Chondrocyte (in vitro differentiated cells): ENCODE measurements at places on chromosomes 2 and 18. TPM values are rescaled to one million over a fixed set of nuclear protein-coding genes. Genes with fewer than 3 reads are reported as not detected.
A peak's percentile ranks its signal among the peaks of the same experiment; 100 is the strongest.

TBC1D8 gene
- total RNA-seq, result 6.2 to 8.2 TPM (median 7.3 TPM) in 3 replicates

IRS1 gene
- 5.8 to 12.4 TPM (median 12.0 TPM) in 3 replicates for total RNA-seq

SRD5A2 gene
- total RNA-seq, result not detected in 3 replicates

OSR1 gene
- 14.1 to 34.5 TPM (median 32.3 TPM) in 3 replicates for total RNA-seq

MOGAT1 gene
- not detected in 3 replicates for total RNA-seq

LRP1B gene
- 0.03 to 0.65 TPM (median 0.25 TPM) in 3 replicates for total RNA-seq

EFHD1 gene
- 109 to 178 TPM (median 175 TPM) in 3 replicates for total RNA-seq

NEU4 gene
- total RNA-seq, result 0.42 to 1.3 TPM (median 0.85 TPM) in 3 replicates

UCN gene
- 1.2 to 2.7 TPM (median 1.5 TPM) in 3 replicates for total RNA-seq

AAMP gene
- total RNA-seq, result 39.6 to 42.6 TPM (median 42.4 TPM) in 3 replicates

KYNU gene
- total RNA-seq, result 0.38 TPM in 1 of 3 replicates, not detected in the others

MYOM1 gene
- 1.2 to 1.5 TPM (median 1.5 TPM) in 3 replicates for total RNA-seq

DNAH6 gene
- 0.12 TPM in 1 of 3 replicates, not detected in the others for total RNA-seq

RTP5 gene
- total RNA-seq, result not detected in 3 replicates

CFAP221 gene
- 0.45 to 0.65 TPM (median 0.46 TPM) in 3 replicates for total RNA-seq

- no peak for DNase-seq
Observed at GRCh38 chr2:69833752-69834151, 4.3 kb downstream of the GMCL1 start.

DNA sequence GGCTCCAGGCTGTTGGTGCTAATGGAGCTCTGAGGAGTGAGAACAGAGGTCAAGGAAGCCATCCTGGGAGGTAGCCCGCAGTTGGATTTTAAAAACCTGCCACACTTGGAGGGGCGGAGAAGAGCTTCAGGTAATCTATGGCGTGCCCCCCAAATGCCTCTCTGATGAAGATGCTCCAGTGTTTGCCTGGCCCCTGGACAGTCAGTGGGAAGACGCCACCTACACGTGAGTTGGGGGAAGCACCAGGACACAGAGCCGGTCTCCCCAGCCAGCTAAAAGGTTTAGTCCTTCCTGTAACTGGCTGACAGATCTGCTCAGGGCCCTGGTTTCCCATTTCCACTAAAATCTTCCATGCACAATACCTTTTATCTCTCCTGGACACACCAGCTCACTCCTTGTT lies 225.0 kb downstream of the TTC32 start:
- DNase-seq, result no peak

DNA sequence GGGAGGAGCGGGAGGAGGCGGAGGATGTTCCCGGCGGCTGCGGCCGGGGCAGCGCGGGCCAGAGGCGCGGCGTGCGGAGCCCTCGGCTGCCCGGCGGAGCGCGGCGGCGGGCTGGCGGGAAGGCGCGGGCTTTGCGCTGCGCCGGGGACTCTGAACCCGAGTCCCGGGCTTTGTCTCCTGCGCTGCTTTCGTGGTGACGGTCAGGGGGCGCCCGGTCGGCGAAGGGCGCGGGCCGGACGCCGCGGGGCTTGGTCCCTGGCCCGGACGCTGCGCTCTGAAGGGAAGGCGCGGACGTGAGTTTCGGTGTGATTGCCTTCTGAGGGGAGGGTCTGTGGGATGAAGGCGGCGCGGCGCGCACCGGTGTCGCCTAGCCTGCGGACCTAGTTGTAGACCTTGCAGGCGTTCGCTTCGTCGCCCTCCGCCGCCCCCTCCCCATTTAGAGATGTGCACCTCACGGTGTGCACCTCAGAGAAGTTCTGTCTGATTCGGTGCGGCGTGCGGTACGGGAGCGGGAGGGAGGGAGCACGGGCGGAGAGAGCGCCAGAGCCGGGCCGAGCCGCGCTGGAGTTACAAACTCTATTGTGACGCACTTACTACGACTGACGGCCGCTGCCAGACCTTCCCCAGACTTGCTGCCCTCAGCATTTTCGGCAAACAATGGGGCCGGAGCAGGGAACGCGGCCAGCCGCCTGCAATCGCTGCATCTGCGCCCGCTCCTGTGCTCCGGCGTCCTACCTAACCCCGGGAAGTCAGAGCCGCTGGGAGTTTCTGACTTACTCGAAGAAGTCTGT lies 2.1 kb downstream of the BCL2L11 start:
- DNase-seq, result no peak

DNA sequence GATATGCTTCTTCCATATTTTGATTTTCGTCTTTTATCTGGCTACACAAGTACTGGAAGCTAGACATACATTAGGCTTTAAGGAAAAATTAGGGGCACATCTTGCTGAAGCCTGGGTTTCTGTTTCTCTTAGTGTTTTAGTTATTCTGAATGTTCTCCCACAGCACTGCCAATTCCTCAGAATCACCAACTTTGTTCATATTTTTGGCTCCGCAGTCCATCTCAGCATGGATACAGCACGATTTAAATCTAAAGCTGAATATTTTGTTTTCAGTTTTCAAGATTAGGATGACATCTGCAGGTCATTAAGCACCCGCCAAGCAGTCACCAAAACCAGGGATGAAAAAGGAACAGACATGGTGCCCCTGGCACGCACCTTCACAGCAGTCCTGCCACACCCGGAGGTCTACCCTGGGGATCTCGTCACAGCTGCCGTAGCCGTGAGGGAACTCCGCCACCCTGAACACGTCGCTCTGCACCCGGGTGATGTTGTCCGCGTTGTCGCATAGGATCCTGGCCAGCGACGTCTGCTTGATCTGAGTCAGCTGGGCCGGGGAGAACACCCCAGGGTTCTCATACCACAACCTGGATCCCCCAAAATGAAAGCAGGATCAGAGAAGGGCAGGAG lies 101.2 kb downstream of the PXDN start:
- DNase-seq, result no peak

- no peak for DNase-seq
Observed at GRCh38 chr2:234732404-234733092, 219.3 kb upstream of the SH3BP4 start.

DNA sequence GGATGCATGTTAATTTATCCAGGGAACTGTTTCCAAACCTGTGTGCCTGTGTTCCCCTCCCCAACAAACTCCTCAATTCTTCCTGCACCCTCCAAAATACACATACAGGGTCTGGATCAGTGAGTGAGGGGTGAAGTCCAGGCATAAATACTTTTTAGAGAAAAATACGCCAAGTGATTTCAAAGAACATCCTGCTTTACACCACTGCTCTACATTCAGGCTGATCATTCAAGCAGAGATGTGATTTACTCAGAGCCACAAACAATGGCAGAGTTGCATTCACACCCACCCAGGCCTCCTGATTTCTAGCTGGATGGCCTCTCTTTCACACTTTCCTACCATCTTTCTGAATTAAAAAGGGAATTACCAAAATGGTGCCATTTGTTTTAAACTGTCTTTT lies 289.5 kb upstream of the SLC14A2 start:
- no peak for DNase-seq

GRCh38 chr2:63064197-63064596 lies 13.6 kb downstream of the OTX1 start:
- no peak for DNase-seq

- no peak for DNase-seq
Observed at GRCh38 chr2:21070341-21071257, 26.7 kb upstream of the APOB start.

GRCh38 chr18:48554610-48555400 lies 16.0 kb downstream of the CTIF start:
- DNase-seq, result no peak

GRCh38 chr2:166031054-166031453 lies 77.5 kb upstream of the TTC21B start:
- no peak for DNase-seq

- peak; percentile 64 for DNase-seq
Observed at GRCh38 chr2:95354925-95355324, 47.6 kb upstream of the FAHD2A start.

DNA sequence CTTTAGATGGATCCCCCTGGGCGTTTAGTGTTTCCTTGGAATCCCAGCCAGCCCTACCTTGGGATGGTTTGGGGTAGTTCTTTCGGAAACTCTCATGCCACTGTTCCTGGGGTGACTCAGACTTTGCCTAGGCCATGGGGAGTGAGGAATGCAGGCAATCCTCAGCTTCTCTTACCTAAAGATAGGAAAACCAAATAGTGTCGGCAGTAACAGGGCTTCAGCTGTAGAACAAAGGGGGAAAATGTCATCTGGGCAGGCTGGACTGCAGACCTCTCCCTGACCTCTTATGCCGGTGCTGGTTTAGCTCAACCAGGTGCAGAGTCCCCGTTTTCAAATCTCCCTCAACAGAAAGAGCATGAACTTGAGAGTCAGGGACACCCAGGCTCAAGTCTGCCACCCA lies 252.1 kb downstream of the TSN start:
- no peak for DNase-seq

DNA sequence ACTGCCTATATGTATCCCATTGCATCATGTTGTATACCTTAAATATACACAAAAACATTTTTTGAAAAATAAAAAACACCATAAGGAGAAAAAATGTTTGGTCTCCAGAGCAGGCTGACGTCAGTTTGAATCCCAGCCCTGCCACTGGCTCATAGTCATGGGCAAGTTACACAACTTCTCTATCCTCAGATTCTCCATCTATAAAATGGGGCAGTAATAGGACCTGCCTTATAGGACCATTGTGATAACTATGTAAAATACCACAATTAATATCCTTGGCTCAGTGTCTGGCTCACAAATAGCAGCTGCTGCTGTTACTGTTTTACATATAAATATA lies 135.6 kb downstream of the SMAD7 start:
- no peak for DNase-seq

- DNase-seq, result no peak
Observed at GRCh38 chr18:3916082-3916481, 466.1 kb downstream of the TGIF1 start.

DNA sequence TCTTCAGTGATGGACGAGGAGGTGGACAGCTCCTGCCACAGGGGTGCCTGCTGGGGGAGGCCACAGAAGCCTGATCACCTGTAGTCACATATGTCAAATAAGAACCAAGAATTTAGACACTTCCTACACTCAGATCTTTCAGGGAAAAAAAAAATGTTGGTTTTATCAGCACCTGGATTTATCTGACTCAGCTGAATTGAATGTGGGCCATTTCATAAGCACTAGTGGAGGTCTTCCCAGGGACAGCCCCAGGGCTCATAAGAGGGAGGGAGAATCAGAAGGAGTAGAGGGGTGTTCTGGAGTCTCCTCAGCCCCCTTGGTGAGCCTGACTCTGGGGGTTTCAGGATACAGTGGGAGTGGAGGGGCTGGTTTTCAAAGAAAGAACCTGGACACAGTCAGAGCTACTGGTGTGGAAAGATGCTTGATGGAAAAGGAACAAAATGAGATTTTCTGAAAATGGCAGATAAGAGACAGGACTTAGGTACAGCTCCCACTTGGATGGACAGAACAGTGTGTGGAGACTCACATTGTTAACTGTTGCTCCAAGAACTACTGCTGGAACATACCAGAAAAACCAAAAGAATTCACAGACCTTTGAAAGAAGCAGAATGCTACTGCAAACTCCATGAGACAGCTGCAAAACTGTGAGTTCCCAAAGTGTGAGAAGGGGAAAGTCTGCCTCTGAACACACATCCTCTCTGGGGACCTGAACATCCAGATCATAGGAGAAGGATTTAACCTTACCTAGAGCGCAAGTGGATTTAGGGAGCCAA lies 45.4 kb downstream of the LCT start:
- DNase-seq, result no peak

DNA sequence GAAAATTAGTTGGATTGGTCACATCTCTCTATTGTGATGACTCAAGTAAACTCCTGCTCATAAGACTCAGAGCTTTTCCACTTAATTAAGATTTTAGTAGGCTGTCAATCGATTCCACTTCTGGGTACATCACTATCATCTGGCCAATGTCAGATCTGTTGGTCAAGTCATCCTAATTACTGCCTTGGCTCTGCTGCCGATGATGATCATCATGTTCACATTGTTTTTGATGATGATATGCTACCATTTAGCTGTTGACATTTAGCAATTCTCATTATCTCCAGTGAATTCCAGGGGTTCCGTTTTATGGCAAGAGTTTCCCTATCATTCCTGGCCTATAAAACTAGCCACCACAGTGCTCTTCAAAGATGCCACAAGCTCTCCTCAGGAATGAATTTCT lies 253.4 kb downstream of the IKZF2 start:
- no peak for DNase-seq

GRCh38 chr2:171847627-171848026 lies 46.4 kb downstream of the SLC25A12 start:
- no peak for DNase-seq

DNA sequence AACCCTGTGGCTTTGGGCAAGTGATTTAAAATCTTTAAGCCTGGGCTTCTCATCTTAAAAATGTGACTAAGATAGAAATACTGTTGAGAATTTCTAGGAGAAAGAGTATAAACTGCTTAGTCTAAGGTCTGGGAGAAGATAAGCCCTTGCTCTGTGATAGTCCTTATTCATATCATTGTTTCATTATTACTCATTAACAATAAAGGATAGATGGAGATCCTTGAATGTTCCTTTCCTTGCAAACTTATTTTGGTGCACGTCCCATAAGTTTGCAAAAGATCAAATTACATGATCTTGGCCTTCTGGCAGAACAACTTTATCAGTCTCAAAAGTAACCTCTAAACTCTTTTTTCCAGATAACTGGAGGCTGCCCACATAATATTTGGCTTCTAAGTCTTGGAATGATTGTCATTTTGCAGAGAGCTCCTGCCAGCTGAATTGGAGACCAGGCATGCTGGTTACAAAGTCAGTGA lies 138.3 kb downstream of the FAM124B start:
- no peak for DNase-seq

GRCh38 chr2:74741629-74742028 lies 87.6 kb downstream of the SEMA4F start:
- DNase-seq, result no peak

- no peak for DNase-seq
Observed at GRCh38 chr2:74379851-74380789, at the start of gene DCTN1. Gene DCTN1 (minus strand): TSS chr2:74380311. CDS start chr2:74380037, 274 bp downstream.

GRCh38 chr2:241066893-241067341 lies 35.2 kb downstream of the MTERF4 start:
- DNase-seq, result no peak
